ENCODE measurements at places on chromosomes 6 and 20.

DNA sequence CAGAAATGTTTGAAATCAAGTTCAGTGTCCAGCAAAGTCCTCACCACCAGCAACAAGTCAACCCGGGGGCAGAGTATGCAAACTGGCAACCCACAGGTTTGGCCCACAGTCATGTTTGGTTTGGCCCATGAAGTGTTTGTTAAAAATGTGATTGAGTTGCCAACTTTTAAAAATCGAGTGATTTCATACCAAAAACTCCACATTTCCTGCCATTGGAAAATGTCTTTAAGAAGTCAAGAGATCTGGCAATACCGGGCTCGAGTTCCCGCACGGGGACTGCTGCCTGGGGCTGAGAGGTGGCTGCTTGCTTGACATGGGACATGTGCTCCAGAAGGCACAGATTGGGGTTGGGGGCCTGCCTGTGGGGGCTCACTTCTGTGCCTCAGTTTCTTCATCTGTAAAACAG, 36.1 kb downstream of the PREX1 start:
- no peak for DNase-seq

DNA sequence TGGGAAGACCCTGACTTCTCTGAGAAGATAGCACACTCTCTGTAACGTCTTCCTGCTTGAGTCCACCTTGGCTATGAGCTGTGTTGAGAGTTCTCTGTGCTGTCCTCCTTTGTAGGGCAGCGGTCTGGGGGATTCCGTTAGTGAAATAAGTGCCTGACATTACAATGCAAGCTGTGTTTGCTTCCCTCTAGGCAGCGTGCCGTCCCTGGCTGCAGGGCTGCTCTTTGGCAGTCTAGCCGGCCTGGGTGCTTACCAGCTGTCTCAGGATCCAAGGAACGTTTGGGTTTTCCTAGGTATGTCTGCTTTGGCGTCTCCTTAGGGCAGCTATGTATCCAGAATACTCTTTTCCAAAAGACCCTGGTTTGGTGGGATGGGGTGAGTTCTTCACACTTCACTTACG, 2.8 kb downstream of the TMEM14C start:
- DNase-seq = no peak

DNA sequence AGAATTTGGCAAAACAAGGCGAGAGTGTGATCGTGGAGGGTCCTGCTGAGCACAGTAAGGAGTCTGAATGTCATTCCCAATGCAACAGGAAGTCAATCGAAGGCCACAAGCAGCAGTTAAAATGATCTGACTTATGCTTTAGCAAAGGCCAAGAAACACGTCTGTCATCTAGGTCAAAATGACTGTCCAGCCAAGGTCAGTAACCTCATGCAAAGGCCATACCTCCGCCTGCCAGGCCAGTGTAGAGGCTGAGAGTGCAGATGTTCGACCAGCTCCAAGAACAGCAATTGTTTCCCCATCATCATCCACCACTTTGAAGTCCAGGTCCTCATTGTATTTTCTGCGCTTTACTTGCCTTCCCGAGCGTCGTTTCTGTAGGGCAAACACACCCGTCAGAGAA, 105.6 kb downstream of the CHD6 start:
- DNase-seq = no peak

DNA sequence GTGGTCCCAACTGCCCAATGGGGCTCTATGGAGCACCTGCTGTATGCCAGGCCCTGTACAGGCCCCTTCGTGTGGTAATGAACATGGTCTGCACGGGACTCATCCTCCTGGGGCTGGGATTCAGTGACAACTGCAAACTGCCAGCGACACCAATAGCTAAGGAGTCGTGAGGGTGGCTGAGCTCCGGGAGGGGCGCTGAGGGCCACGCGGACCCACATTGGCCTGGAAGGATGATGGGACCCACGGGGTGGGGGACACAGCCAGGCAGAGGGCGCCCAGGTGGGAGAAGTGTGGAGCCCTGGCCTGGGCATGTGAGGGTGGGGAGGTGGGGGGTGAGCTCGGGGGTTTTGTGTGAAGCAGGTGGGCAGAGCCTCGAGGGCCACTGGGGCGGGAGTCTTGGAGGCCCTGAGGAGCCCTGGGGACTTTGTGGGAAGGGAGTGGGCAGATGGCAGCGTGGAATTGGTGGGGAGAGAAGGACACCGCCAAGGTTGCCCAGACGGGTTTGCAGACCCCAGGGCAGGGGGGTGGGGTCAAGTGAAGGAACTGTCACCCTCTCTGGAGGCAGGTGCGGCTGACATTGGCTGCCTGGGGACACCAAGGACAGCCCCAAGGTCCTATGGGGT, 22.5 kb downstream of the GATA5 start:
- DNase-seq = no peak

GRCh38 chr20:57417830-57418780, 26.9 kb downstream of the RBM38 start:
- DNase-seq = no peak

GRCh38 chr6:9399916-9400315, 964.6 kb upstream of the SLC35B3 start:
- DNase-seq = no peak

GRCh38 chr20:3738111-3739053, 5.9 kb downstream of the HSPA12B start:
- DNase-seq = no peak

DNA sequence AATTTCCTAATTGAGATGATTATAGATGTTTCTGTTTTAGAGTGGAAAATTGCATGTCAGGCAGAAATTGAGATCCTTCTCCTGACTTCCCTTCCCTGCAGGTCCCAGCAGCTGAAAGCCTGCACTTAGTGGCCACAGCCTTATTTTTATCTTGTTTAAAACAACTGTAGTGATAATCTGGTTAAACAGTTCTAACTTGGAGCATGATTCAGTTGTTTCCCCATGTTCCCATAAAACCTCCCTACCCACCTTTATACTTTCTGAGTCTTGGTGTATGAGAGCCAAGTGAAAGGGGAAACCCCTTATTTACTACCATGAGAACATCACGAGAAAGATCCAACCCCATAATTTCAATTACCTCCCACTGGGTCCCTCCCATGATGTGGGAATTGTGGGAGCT, 195.2 kb downstream of the SLC16A10 start:
- DNase-seq = no peak

GRCh38 chr6:44594481-44594880, 207.0 kb downstream of the CDC5L start:
- DNase-seq = no peak

GRCh38 chr6:4665489-4666417, 110.5 kb upstream of the CDYL start:
- no peak for DNase-seq

DNA sequence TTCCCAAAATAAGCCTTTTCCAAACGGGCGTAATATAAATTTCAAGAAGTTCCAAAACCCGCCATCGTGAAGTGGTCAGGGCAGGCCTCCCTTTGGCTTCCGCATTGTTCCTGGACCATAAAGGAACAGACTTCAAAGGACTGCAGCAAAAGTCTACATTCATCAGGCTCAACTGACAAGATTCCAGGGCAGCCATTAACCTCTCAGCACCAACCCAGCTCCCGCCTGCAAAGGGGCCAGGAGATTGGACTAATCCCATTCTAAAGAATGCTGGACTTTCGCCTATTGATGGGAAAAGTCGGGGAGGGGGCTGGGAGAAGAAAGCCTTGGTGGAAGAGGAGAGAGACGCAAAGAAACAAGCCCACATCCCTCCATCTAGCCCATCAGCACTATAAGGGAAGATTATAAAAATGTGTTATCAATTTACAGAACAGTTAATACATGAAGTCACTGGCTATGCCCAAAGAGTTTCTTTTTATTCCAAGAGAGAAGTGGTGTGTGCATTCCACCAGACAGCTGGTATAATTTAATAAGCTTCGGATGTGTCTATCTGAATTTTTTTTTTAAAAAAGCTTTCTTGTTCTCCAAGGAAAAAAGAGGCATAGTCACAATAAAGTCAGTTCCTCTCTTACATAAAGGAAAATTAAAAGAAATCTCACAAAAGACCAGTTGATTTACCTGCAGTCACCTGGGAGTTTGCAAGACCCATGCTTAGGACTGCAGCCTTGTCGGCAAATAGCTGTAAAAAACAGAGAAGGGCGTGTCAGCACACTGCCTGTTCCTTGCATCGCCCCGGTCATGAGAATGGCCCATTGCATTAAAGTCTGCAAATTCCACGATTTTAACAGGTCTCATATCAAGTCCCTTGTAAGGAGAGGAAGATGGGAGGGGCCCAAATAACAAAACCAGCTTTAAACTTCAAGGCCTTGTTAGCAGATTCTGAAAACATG, 17.8 kb downstream of the JAG1 start:
- no peak for DNase-seq

DNA sequence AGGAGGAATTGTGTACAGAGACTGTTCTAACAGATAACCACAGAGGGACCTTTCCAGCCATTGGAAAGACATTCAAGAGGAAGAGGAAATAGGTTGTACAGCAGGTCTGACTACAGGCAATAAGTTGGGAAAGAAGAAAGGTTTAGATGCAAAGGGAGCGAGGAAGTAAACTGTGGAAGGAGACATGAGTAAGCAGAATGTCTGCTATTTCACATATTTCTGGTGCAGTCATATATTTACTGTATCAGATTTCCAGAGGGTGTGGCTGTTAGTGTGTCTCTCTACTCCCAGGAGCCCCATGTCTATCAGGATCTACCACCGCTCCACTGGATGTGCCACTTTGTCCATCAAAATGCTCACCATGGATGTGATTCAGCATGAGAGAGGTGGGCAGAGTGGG, 25.9 kb downstream of the MRS2 start:
- no peak for DNase-seq

Measured in stimulated activated CD4-positive, alpha-beta T cell treated with anti-CD3 and anti-CD28 coated beads, Interleukin-2, amount 100 ng/mL, for 24 hours (primary cell).